AG04449 (cell line): ENCODE measurements at places on chromosomes 2 and 18.

- DNase-seq: no peak
Observed at GRCh38 chr2:19675003-19675629, 226.7 kb downstream of the TTC32 start.

DNA sequence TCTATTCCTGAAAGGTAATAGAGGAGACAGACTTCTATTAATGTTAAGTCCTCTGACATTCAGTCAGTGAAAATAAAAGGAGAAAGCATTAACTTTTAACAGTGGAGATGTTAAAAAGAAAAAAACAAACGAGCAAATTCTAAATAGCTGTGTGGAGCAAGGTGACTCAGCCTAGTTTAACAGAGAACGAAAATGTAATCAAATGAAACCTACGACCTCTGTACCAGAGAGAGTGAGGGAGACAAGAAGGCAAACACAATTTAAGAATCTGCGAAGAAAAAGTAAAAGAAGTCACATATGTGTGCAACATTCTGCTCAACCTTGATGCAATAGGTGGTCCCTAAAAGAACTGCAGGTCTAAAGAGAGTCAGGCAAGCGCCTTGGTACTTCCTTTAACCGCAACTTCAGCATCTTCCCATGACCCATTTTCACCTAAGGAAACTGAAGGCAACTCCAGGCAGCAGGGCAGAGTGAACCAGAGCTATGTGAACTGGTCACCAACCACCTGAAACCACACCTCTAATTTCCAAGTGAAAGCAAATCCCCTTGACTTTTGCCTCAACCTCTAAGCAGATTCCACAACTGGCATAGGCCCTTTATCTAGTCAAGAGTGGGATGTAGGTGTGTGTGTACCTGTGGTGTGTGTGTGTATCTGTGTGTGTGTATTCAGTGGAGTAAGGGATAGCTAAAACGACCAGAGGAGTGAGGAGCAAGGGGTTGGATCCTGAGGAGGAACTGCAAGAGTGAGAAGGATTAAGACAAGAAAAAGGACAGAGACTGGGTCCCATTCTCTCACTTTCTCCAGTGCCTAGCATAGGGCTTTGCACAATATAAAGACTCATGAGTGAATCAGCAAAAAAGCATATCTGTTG is 43.0 kb downstream of the FIGN start:
- no peak for DNase-seq

GRCh38 chr18:39911716-39912115 is 2043.3 kb upstream of the PIK3C3 start:
- no peak for DNase-seq

DNA sequence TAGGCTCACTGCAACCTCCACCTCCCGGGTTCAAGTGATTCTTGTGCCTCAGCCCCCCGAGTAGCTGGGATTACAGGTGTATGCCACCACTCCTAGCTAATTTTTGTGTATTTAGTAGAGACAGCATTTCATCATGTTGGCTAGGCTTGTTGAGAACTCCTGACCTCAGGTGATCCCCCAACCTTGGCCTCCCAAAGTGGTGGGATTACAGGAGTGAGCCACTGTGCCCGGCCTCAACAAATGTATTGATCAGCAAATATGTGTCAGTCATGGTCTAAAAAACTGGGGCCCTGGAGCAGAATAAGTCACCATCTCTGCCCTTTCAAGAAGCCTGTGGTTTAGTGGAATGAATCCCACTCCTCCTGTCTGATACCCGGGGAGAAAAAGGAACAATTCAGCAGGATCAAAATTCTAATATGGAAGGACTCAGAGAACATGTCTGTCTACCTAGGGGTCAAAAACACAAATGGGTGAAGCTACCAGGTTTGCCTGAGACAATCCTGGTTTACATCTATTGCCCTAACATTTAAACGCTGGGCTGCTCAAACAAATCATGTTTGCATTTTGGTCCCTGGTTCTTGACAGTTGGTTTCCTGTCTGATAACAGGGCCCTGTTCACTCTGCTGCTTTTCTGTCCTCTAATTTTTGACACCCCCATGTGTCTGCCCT is 21.6 kb downstream of the GCKR start:
- no peak for DNase-seq

DNA sequence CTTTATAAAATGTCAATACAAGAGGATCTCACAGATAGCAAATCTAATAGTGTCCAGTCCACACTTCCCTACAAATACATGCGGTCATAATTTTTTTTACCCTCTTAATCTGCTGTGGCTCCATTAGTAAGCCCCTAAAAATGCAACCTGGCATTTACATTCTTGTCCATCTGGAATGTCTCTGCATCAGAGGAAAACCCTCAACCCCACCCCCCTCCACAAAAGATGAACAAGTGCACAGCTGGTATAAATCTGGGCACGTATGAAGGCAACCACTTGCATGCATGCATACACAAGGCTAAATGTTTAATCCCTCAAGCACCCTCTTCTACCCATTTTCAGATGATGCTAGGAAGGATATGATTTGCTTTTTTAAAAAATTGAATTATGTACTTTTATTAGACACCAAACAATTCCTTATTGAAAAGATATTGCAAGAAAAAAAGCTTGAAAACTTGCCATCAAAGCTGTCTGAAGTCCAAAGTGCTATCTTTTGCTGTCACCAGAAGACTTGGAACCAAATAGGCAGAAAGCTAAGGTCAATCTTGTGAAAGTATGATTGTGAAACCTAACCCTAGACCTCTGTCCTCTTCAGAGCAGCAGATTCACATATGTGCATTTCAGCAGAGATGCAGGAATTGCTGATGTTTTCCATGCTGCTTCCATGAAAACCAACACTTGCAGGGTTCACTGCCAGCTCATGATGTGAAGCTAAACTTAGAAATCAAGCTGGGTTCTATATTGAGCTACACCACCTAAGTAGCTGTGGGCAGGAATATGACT is 39.0 kb downstream of the IRS1 start:
- peak; percentile 53 for DNase-seq

- no peak for DNase-seq
Observed at GRCh38 chr2:4827836-4828235, 864.3 kb upstream of the SOX11 start.

DNA sequence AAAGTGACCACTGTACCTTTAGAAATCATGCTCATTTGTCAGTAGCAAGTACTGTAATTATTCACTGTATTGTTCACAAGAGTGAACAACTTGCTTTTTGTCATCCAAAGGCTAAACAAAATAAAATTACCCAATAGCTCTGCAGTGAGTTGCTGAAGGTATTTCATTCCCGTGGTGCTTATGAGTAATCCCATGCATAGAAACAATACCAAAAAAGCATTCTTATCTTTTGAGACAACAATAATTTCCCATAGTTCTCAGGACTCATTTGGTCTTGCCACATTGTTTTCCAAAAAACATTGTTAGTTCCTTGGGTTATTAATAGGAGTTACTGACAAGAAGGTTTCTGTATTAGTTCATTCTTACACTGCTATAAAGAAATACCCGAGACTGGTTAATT is 503.2 kb upstream of the FAM98A start:
- DNase-seq: no peak

DNA sequence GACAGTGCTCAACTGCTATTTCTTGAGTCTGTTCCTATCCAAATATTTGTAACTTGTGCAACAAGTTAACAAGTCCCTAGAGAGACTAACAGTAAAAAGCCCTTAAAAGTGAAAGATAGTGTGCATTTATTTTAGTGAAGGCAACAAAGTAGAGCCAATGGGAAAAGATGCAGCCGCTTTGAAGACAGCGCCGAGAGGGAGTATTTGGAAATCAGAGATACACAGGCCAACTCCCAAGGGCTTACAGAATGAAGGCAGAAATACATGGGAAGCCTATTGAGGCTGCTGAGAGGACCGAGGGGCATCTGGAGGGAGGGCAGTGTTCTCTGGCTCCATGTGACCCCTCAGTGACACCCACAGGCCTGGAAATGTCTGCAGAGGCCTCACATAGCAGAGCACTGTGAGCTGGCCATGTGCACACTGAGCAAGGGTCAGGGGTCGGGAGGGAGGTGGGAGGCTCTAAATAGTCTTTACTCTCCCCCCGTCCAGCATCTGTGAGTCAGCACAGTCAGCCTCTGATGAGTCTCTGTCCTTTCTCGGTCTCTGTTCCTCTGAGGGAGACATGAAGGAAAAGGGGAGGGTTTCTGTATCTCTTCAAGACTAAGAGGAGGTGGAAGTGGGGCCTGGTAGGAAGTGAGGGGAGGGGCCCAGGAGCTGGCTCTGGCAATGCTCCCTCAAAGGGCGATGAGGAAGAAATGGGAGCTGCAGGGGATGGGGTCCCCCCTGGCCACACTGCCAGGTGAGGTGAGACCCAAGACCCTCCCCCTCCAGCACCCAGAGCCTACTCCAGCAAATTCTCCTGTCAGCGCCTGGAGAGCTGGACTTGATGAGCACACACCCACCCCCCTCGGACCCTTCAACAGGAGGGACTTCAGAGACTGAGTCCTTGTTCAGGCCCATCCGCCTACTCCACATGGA is 133.6 kb downstream of the SP3 start:
- peak; percentile 7 for DNase-seq

DNA sequence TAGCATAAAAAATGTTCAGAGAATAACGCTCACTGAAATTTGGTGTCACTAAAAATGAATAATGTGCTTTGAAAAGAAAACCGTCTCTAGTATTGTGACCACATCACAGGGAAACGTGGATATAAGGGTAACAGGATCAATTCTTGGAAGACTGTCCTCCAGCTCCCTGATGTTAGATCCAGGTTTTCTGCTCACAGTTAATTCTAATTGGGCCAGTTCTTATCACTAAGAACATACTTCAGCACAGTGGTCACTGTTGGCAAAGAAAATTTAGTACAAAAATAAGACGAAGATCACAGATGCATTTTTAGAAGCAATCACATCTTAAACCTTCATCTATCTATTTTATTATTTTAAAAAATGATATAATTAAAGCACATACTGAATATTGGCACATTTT is 57.0 kb upstream of the CD226 start:
- DNase-seq: no peak

- DNase-seq: no peak
Observed at GRCh38 chr2:197322143-197322542, 11.6 kb upstream of the ANKRD44 start.

DNA sequence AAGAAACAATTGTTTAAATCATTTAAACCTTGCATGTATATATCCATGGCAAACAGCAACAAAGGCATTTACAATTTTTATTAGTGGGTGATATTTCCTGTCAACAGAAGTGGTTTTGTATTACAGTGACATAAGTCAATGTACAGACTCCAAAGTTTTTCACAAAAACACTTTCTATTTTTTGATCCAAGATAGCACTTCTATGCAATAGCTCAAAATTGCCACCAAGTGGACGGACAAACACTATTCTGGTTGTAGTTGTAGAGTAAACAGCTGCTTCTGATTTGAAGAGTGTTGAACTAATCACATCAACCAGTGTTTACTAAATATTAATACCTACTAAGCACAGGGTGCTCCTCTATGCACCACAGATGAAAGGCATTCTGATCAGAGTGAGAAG is 421.4 kb downstream of the NCKAP5 start:
- no peak for DNase-seq

DNA sequence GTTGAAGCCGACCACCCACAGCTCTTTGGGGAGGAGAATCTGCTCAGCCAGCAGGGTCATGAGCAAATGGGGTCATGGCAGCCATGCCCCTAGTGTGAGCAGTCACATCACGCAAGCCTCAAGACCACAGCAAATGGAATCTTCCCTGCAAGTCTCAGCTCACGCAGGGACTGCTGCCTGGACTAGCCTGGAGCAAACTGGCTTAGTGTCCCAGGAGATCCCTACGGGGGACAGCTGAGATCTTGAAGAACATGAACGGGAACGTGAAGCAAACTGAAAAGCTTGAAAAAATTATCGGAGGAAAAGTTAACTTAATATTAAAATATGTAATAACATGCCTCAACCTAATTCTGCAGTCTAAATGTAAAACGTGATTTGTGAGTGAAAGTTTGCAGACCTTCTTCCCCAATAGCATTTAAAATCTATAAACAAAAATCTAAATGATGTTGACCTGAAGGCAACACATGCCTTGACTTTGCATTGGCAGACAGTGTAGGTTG is 118.4 kb downstream of the FAM124B start:
- no peak for DNase-seq

- no peak for DNase-seq
Observed at GRCh38 chr18:32730620-32731091, 42.2 kb downstream of the KLHL14 start.

DNA sequence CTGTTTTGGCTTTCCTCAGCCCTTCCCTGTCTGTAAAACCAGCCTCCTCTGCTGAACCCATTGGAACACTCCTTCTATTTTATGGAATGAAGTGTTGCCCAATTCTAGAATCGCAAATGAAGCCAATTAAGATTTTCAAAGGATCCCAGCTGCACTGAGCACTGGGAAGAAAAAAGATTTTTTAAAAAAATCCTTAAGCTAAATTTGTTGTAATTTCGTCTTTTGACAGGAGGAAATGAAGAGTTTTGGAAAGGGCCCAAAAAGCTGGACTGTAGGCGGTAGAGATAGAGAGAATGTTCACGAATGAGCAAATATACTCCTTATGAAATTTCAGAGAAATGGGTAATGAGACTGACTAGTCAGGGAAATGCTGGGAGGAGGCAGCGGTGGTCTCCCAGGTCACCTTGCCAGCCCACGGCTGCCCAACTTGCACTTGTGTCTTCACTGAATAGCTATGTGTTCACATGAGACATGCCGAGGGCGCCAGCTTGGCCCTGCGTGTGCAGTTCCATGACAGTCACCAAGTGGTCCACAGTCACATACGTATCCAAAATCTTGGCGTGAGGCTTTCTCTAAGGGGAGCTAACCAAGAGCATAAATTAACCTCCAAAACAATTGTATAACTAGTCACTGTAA is 69.9 kb downstream of the SGPP2 start:
- no peak for DNase-seq

DNA sequence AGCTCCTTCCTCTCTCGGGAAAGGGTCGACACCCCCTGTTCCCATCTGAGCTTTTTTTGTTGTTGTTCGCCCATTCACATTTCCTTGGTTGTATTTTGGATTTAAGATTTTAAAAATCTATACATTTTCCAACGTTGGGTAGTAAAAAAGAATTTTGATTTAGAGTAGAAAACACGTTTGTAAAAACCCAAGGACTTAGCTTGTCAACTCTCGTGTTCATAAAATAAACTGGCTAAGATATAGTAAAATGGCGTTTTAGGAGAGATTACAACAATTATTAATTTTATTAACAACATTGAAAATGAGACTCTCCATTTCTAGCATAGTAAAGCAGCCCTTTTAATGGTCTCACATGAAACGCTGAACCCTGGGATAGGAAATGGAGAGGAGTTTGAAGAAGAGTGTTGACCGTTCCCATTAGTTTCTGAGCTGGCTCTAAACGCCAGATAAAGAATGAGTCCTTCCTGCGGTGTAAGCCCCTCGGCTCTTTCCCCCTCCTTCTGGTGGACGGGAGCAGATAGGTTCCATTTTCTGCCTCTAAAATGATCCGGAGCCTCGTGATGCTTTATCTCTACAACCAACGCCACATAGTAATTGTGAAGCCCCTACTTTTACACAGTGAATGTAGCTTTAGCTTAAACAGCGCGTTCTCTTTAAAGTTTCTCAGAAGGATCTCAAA is 24.0 kb upstream of the ZNF516 start:
- DNase-seq: no peak
